ENCODE measurements at places on chromosomes 12 and 14.

- DNase-seq, result no peak
Observed at GRCh38 chr14:24273422-24273998, 2.1 kb upstream of the RABGGTA start.

DNA sequence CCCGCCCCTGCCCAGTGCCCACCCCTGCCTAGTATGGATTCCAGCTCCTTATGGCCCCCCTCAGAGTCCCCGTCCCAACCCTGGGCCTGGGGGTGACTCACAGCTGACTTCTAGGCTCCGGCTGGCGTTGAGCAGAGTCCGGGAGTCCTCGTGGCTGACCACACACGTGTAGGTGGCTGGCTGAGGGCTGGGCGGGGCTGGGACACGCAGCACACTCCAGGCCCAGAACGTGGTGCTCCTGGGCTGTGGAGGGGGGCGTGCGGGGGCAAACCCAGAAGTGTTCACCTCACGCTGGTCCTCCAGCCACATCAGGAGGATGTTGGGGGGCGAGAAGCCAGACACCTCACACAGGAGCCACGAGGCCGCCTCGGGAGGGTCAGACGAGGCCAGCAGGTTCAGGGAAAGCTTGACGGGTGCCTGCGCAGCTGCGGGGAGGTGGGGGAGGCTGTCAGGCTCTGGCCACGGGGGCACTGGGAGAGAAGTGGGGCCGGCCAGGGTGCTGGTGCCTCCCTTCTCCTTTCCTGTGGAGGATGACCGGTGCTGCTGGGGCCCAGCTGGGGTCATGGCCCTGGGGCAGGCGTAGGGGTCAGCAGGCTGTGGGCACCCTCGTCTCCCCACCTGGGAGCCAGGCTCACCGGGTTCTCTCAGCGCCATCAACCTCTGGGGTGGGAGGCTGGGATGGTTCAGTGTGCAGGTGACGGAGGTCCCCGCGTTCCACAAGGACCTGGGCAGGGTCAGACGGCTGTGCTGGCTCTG, 314.1 kb downstream of the TMEM121 start:
- no peak for DNase-seq

- no peak for DNase-seq
Observed at GRCh38 chr12:106840243-106840642, 65.8 kb downstream of the RIC8B start.

DNA sequence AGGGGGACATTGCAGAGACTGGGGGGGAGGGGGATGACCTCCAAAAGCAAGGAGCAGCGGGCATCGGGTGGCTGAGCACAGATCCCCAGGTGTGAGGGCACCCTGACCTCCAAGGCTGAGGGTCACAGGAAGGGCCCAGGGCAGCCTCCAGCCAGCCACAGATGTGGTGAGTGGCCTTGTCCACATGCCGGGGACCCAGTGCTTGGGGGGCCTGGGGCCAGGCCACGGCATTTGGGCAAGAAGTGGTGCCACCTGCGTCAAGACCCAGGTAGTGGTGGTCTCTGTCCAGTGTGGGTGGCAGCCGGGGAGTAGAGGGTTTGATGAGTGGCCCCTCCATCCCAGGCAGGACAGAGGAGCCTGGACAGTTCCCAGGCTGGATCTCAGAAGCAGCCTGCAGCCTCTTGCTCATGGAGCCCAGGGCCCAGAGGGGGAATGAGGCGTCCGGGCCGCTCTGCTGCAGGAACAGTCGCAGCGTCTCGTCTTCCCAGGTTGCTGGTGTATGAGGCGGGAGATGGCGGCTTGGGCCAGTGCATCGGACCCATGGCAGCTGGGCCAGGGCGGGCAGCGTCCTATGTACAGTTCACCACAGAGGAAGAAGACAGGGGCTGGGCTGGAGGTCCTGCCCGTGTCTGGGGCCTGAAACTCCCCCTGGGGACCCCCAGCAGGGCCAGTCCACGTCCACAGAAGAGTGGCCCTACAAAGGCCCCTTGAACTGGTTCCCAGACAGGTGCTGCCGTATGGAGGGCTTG, 33.5 kb downstream of the CCNK start:
- DNase-seq, result no peak

- DNase-seq, result no peak
Observed at GRCh38 chr12:68743356-68743755, 2.6 kb upstream of the SLC35E3 start.

- DNase-seq, result no peak
Observed at GRCh38 chr12:94614288-94614721, 36.1 kb downstream of the TMCC3 start.

GRCh38 chr12:104152685-104153241, 14.8 kb upstream of the NFYB start:
- no peak for DNase-seq

- no peak for DNase-seq
Observed at GRCh38 chr12:116939734-116940133, 29.0 kb downstream of the FBXW8 start.

GRCh38 chr14:52021957-52022600, 32.7 kb downstream of the RTRAF start:
- DNase-seq, result no peak

- no peak for DNase-seq
Observed at GRCh38 chr14:102554821-102555819, 37.3 kb upstream of the RCOR1 start.

DNA sequence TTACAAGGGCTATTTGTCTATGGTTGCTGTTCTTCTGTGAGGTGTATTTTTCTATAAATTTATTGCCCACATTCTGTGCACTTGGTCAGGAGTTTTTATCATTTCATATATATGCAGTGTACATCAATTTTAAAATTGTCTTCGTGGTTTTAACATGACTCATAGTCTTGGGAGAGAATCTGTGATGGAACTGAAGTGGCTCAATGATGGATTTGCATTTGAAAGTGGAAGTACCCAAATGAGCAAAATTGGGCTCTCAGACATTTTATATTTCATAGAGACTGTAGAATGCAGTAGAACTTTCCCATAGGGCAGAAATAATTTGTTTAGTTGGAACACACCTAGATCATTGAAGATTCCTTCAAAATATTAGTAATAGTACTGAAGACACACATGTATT, 1.9 kb upstream of the SCFD1 start:
- no peak for DNase-seq
